ENCODE measurements at places on chromosomes 4 and X.

GRCh38 chr4:139606579-139607501 is 50.8 kb upstream of the SETD7 start:
- DNase-seq, result no peak

GRCh38 chr4:84799318-84799717 is 167.2 kb downstream of the WDFY3 start:
- no peak for DNase-seq

DNA sequence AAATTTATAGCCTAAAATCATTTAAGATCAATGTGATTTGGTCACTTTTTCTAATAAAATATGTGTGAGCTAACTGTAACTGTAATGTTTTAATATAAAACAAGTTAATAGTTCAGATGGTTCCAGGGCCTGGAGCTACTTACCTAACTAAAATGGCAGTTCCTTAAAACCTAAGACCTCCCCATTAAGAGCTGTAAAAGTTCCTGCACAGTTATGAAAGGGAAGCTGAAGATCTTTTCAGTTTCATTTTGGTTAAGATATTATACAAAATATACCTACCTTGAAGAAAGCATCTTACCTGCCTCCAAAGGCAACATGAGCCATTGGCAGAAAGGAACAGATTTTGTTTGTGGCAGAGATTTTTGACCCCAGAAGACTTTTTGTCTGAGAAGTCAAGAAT is 30.1 kb downstream of the HPF1 start:
- DNase-seq, result no peak

DNA sequence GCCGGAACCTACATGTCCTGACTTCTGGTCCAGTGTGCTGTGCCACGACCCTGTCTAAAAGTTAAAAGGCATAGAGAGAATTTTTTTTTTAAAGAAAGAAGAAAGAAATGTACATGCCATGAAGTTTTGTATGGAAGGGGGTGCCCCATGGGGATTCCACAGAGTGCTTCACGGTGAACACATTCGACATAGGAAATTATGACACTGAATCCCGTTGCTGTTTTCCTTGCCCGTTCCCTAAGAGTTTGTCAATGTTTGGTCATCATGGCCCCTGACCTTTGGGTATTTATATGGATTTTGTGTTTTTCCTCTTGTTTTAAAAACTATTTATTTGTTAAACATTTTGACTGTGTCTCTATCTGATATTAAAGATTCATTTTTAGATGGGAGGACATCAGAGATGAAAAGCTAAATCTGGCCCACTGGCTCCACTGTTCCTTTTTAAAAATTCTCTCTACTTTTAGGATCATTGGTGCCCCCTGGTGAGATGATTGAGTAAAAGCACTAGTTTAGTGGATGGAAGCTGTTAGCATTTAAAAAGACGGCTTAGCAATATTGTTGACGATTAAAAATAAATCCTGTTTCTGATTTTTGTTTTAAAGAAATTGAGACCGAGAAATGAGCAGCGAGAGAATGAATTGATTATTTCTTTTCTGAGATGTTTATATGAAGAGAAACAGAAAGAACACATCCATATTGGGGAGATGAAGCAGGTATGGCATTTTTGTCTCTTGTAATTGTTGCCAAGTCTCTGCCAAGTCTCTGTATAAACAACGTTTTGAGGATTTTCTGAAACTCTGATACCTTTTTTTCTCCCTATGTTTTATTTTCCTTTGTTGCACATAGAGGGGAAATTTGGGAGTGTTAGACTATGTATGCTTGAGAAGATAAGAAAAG is 75.0 kb downstream of the PTTG2 start:
- no peak for DNase-seq

DNA sequence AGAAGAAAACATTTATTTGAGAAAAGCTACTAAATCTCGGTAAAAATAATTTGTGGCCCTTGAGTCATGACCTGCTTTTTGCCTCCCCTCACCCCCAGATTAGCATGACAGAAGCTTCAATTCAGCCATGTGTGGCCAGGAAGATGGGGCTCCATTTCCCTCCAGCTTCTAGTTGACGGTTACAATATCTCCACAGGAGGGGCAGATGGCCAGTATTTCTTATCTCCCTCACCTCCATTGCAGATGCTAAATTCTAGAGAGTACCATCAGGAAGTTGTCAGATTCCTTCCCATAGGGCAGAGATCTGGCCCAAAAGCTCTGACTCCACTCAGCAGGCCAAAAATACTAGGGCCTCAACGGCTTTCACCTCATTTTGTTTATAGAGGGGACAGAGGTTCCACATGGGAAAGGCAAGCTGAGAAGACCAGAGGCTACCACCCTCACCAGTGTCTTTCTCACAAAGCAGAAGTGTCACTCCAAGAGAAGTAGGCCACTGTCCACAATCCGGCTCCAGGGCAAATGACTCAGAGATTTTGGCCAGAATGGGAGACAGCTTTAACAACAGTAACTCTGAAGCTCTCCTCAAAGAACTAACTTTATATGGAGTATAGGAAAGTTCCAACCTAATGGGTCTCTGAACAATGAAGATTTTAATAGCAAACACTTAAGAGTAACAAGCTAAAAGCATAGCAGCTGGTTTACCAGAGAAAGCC is 108.3 kb downstream of the TBC1D19 start:
- no peak for DNase-seq

GRCh38 chrX:133359466-133359865 is 55.8 kb downstream of the GPC4 start:
- DNase-seq, result no peak

- no peak for DNase-seq
Observed at GRCh38 chr4:26368685-26369084, 47.9 kb downstream of the RBPJ start.

DNA sequence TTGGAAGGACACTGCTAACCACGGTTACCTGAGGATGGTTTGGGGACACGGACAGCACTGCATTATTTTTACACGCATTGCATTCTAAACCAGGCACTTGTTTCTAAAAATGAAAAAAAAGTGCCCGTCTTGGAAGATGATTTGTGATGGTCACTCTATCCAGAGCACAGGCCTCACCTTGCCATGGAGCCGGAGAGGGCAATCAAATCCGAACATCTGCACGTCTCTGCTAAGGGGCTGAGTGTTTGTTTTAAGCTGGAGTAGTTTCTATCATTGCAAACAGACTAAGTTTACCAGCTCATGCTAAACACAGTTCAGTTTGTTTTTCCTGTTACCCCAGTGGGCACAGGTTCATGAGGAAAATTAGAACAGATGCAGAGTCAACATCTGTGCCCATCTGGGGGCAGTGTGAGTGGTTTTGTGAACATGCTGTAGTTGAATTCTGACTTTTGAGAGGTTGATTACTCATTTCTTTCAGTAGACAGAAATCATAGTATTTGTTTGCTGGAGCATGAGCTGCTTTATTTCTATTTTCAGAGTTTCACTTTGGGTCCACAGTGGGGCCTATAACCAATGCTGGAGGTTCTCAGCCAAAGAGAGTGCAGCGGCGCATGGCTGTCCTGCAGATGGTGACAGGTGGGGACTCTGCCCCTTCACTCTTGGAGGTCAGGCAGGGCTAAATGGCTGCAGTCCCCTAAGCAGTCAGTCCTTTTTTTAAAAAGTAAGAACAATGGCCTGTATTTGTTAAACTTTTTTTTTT is 65.4 kb upstream of the ENPP6 start:
- no peak for DNase-seq

- no peak for DNase-seq
Observed at GRCh38 chrX:119003462-119003861, 29.0 kb downstream of the LONRF3 start.

DNA sequence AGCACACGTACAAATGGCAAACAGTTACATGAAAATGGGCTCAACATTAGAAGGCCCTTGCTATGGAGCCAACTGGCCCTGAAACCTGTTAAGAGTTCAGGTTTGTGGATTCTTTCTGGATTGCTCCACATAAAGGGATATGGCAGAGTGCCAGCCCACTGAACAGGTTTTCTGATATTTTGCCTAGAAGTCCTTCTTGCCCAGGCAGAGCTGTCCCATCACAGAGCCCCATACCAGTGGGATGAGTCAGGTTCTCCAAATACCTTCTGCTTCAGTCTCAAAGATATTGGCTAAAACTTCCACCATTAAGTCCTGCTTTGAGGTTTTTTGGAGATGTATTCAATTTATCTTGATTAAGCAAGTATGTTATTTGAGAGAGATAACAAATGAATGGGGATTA is 146.8 kb upstream of the IL1RAPL2 start:
- no peak for DNase-seq

GRCh38 chr4:124266721-124267120 is 445.8 kb downstream of the ANKRD50 start:
- DNase-seq, result no peak

- DNase-seq, result no peak
Observed at GRCh38 chr4:1053080-1053661, 41.7 kb downstream of the FGFRL1 start.

- no peak for DNase-seq
Observed at GRCh38 chrX:103747163-103747562, 29.5 kb upstream of the PLP1 start.

DNA sequence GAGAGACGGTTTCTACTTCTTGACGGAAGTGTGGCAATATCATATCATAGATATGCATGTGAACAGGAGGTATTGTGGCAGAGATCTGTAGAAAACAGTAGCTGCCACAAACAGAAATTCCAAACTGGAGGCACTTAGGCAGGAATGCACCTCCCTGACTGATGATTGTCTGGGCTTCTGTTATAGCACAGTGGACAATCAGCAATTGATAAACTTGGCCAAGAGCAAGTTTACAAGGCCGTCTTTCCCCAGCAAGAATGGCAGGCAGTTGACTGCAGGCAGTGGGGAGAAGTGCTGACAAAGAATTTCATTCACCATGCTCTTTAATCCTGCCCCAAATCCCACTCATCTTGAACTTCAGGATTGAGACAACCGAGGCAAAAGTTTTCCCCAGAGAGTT is 114.4 kb upstream of the STOX2 start:
- no peak for DNase-seq
